ENCODE measurements at places on chromosomes 2 and 18. TPM values are rescaled to one million over a fixed set of nuclear protein-coding genes. Genes with fewer than 3 reads are reported as not detected.

M1AP gene
- polyA plus RNA-seq: not detected

ACMSD gene
- not detected for polyA plus RNA-seq

STON1 gene
- 0.57 TPM for polyA plus RNA-seq

WDR43 gene
- polyA plus RNA-seq: 44.4 TPM

TMEM17 gene
- polyA plus RNA-seq: 0.15 TPM

ASPRV1 gene
- 1.2 TPM for polyA plus RNA-seq

AKAIN1 gene
- not detected for polyA plus RNA-seq

GPBAR1 gene
- polyA plus RNA-seq: 0.15 TPM

NIFK gene
- polyA plus RNA-seq: 75.8 TPM

FBXO15 gene
- 5.1 TPM for polyA plus RNA-seq

AGPS gene
- 16.5 TPM for polyA plus RNA-seq

ANKRD30B gene
- polyA plus RNA-seq: not detected

MAP3K19 gene
- not detected for polyA plus RNA-seq

RBM45 gene
- 12.0 TPM for polyA plus RNA-seq

CFAP221 gene
- polyA plus RNA-seq: not detected

EDAR gene
- 24.3 TPM for polyA plus RNA-seq

NGEF gene
- polyA plus RNA-seq: not detected

HOXD11 gene
- polyA plus RNA-seq: not detected

FBXO48 gene
- polyA plus RNA-seq: 0.53 TPM
